ENCODE measurements at places on chromosomes 1 and 21.

DNA sequence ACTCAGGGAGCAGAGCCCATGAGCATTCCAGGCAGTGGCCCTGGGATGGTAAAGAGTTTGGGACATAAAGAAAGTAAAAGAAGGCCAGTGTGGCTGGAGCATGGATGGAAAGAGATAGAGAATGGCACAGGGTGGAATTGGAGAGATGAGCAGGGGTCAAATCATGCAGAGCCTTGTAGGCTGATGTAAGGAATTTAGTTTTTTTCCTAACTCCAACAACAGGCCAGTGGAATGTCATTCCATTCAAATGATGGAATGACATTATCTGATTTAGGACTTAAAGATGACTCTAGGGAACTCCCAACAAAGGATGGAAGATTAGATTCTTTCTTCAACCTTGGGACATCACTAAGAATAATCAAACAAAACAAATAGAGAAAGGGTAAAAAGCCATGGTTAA, 12.8 kb upstream of the S100A2 start:
- no peak for DNase-seq

GRCh38 chr1:207863893-207864535, 46.9 kb downstream of the CD34 start:
- no peak for DNase-seq

DNA sequence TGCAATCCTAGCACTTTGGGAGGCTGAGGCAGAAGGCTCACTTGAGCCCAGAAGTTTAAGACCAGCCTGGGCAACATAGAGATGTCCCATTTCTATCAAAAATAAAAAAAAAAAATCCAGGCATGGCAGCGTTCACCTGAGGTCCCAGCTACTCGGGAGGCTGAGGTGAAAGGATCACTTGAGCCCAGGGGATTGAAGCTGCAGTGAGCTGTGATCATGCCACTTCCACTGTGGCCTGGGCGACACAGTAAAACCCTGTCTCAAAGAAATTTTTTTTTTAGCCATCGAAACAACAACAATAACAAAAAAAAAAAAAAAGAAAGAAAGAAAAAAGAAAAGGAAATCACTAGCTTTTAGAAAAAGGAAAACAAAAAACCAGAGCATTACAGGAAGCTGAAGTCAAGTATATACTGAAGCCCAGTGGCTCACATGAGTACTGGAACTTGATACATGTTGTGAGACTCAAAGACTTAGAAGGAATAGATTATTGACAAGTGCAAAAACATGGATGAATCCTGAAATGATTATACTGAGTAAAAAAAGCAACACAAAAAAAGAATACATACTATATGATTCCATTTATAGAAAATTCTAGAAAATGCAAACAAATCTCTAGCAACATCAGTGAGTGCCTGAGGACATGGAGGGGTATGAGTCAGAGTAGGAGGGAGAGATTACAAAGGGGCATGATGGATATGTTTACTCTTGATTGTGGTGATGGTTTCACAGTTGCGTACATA, 6.1 kb upstream of the RABGAP1L start:
- no peak for DNase-seq

DNA sequence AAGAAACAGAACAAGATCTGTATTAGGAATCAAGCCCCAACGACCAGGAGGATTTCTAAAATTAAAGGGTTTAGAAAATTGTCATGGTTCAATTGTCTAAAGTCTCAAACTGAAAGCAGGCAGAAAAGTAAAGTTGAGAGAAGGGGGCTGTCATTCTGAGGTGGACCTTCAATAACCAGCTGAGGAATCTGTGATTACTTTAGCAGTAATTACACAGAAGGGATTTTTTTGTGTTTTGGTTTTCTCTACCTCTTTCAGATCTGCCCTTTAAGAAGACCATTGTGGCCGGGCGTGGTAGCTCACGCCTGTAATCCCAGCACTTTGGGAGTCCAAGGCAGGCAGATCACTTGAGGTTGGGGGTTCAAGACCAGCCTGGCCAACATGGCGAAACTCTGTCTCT, 17.4 kb downstream of the AIDA start:
- DNase-seq, result no peak

DNA sequence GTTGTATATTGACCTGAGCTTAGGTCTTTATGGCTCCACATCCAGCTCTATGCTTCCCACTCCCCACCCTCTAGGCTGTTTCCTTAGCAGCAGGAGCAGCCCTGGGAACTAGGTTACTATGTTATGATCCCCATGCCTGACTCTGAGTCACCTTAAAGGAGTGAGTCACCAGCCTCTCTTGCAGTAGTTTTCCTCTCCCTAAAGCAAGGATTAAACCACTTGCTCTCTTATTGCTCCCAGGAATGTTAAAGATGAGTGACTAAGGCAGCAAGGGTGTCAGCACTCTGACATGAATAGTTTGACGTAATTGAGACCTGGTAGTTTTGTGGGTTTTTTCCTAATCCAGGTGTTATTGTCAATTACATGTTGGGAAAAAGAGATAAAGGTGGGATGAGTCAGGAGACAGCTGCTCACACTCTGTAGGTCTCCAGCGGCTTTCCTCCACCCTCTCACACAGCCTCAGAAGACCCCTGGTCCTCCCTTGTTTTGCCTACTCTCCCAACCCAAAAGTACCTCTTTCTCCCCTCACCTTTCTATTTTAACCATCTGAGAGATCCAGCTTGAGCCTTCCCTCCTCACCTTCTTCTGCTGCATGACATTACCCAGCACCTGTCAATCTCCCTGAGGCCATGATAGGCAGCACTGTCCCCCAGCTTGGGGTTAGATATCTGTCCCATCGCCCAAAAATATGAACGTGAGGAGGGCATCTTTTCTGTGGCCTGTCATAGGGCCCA, 369.1 kb upstream of the VAMP3 start:
- DNase-seq, result no peak

- peak; percentile 14 for DNase-seq
These were observed 226.6 kb upstream of the ZRANB2 start for GRCh38 chr1:71307451-71307850.

- no peak for DNase-seq
These were observed 6.2 kb downstream of the MEF2D start for GRCh38 chr1:156494309-156494895.

DNA sequence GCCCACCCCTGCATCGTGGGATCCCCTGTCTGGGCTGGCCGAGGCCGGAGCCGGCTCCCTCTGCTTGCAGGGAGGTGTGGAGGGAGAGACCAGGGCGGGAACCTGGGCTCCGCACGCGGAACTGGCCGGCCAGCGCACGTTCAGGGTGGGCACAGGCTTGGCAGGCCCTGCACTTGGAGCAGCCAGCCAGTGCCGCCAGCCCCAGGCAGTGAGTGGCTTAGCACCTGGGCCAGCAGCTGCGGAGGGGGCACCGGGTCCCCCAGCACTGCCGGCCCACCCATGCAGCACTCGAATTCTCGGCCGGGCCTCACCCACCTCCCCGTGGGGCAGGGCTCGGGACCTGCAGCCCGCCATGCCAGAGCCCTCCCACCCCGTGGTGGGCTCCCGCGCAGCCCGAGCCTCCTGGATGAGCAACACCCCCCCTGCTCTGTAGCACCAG, 422.6 kb downstream of the AMY1C start:
- no peak for DNase-seq

GRCh38 chr1:247286134-247286670, 30.3 kb downstream of the VN1R5 start:
- no peak for DNase-seq

GRCh38 chr1:25110036-25110435, 122.3 kb downstream of the SYF2 start:
- DNase-seq, result no peak

DNA sequence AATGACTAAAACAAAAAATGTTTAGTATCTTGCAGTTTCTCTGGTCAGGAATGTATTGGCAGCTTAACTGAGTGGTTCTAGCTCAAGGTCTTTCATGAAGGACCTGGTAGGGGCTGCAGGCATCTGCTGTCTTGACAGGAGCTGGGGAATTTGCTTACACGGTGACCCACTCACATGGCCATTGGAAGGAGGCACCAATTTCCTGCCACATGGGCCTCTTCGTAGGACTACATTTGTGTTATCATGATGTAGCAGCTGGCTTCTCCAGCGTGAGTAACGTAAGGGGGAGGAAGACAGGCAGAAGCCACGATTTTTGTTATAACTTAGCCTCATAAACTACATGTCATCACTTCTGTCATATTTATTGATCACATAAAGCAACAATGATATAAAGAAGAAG, 376.3 kb downstream of the AMY1C start:
- DNase-seq, result no peak

GRCh38 chr1:58812468-58812867, 28.6 kb upstream of the JUN start:
- no peak for DNase-seq

DNA sequence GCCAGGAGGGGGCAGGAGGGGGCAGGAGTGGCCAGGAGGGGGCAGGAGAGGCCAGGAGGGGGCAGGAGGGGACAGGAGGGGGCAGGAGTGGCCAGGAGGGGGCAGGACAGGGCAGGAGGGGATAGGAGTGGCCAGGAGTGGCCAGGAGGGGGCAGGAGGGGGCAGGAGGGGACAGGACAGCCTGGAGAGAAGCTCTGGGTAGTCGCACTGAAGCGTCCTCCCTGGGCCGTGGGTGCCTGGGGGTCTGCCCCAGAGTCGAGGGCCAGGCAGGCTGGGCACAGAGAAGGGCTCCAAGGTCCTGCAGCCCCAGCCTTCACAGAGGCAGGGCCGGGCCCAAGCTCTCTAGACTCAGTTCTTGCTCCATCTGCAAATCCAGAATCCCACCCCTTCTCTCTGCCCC, 22.9 kb downstream of the MEGF6 start:
- DNase-seq, result no peak

DNA sequence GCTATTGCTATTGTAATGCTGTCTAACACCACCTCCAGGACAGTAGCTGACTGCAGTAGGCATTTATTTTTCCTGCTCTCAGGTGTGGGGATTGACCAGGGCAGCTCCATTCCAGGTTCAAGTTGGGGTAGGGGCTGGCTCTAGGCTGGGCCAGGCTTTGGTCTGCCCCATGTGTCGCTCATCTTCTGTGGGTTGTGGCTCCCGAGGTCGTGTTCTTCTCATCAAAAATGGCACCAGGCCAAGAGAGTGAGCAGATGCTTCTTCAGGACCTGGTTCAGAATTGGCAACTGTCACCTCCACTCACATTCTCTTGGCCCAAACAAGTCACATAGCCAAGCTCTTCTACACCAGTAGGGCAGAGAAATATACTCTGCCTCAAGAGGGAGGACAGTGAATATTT, 133.7 kb downstream of the PTPRU start:
- DNase-seq, result no peak

Measured in posterior cingulate gyrus (tissue), 11 donors.